NCI-H526 treated with DMSO at 0.1 percent for 48 hours (cell line): ENCODE measurements at places on chromosomes 3 and 15.
A peak's percentile ranks its signal among the peaks of the same experiment; 100 is the strongest.

DNA sequence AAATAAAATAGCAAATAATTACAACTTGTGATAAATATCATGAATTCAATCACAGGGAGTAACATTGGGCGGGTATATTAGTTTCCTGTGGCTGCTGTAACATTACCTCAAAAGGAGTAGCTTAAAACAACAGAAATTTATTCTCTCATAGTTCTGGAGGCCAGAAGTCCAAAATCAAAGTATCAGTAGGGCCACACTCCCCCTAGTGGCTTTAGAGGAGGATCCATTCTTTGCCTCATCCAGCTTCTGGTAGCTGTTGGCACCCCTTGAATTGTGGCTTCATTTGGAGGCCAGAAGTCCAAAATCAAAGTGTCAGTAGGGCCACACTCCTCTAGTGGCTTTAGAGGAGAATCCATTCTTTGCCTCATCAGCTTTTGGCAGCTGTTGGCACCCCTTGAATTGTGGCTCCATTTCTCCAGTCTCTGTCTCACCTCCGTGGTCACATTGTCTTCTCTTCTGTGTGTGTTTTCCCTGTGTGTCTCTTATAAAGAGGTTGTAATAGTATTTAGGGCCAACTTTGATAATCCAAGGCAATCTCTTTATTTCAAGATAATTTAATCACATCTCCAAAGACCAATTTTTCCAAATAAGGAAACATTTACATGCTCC lies 3.1 kb upstream of the CFAP20DC start:
- DNase-seq = no peak

GRCh38 chr3:152436707-152437590 lies 168.2 kb downstream of the MBNL1 start:
- DNase-seq = no peak

- DNase-seq = no peak
These were observed 38.8 kb downstream of the TNK2 start for GRCh38 chr3:195869413-195870001.

- no peak for DNase-seq
These were observed 174.1 kb upstream of the MCTP2 start for GRCh38 chr15:94057305-94057704.

- no peak for DNase-seq
These were observed 252.8 kb downstream of the CLSTN2 start for GRCh38 chr3:140187656-140188221.

GRCh38 chr3:161253711-161254110 lies 32.6 kb downstream of the NMD3 start:
- no peak for DNase-seq

- no peak for DNase-seq
These were observed 64.8 kb upstream of the HEG1 start for GRCh38 chr3:125120379-125121122.

DNA sequence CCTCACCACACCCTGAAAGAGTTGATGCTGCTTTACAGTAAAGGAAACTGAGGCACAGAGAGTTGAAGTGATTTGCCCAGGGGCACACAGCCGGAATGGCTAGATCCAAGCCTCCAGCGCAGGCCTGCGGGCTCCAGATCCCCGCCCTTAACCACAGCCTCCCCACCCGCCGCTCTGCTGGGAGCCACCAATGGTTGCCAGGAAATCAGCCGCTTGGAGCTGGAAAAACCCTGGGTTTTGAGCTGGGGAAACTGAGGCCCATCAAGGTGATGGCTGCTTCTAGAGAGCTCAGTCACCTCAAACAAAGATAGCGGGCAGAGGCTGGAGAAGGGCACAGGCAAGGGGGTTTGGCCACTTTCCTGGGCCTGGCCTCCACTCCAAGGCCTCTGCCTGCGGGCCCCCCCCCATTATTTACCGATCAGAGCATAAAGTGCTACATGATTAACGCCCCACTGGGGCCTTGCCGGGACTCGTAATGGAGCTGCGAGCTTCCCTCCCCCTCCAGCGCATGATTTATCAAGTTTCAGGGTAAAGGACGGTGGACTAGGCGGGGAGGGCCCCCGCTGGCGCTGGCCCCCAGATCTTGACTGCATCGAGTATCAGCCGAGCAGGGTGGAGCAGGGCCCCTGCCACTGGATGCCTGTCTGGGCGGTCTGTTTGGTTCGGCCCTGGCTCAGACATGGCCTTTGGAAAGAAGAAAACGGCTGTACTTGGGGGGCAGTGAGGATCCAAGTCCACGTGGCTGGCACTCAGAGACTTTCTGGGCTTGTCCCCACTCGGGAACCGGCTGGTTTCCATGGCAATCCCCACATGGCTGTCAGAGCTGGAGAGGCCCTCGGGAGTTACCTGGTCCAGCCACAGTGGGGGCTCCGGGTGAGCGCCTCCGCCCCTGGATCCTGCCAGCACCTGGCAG lies 9.1 kb downstream of the PLXND1 start:
- DNase-seq = no peak

DNA sequence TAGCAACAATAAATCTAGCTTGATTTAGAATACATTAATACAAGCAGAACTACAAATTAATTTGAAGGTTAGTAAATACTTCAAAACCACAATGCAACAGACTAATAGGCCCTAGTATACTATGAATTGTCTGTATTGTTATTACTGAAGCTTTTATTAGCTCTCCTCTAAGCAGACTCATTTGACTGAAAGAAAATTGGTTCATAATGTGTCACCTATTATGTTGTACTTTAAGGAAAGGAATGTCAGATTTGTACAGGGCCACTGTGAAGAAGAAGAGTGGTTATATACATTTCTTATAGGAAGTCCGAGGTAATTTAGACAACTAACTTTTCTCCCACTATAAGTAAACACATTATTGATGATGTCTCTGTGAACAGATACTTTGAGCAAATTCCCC lies 954.5 kb downstream of the ZPLD1 start:
- no peak for DNase-seq

- DNase-seq = no peak
These were observed 30.4 kb upstream of the SYNM start for GRCh38 chr15:99074446-99074845.

DNA sequence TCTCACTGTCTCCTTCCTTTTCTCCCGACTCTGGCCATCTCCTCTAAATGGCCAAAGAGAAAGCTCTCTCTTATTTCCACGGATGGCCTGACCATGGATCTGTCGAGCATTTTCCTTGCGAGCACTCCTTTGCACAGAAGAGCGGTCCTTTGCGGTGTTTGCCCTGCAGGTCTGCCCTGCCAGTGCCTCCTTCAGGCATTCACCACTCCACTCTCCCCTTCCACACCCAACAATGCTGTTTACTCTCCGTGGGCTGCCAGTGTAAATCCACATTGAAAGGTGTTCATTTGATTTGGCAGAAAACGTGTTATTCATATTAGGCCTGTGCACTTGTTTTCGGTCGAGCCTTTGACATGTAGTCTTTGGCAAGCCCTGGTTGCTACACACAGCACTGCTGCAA lies 49.6 kb downstream of the CACNA2D3 start:
- no peak for DNase-seq

DNA sequence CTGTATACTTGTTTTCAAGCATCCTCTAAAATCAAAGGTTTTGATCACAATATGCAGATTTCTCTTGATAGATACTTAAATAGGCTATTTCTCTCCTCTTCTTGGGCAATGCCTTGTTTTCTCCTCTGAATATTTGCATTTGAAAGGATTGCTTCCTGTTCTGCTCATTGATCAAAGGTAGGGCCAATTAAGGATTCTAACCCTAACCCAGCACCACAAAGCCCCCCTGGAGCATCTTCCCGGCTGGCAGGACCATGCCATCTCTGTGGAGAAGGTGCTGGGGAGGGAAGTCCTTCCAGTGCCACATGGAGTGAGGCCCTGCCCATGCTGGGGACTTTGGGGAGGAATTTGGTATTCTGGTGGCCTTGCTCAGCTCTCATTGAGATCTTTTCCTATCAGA lies 11.3 kb upstream of the NIPA2 start:
- DNase-seq = no peak

DNA sequence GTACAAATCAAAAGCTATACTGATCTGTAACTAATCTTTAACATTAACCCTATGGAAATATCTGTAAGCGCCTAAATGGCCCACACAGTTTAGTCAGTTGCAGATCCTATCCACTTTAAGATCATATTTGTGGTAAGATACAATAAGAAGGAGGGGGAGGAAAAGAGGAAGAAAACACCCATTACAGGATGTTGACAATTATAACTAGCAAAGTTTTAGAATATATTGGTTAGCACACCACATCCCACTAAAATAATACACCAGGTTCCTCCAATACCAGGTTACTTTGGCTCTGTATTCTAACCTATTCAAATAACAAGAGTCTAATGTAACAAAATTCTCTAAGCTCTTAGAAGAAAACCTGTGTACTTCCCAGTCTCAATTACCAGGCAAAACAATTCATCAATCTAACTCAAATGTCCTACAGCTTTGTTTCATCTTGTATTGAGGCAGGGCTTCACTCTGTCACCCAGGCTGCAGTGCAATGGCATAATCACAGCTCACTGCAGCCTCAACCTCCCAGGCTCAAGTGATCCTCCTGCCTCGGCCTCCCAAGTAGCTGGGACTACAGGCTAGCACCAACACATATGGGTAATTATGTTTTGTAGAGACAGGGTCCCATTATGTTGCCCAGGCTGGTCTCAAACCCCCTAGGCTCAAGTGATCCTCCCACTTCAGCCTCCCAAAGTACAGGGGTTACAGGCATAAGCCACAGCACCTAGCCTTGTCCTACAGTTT lies 4.2 kb downstream of the SLC4A7 start:
- DNase-seq = no peak

DNA sequence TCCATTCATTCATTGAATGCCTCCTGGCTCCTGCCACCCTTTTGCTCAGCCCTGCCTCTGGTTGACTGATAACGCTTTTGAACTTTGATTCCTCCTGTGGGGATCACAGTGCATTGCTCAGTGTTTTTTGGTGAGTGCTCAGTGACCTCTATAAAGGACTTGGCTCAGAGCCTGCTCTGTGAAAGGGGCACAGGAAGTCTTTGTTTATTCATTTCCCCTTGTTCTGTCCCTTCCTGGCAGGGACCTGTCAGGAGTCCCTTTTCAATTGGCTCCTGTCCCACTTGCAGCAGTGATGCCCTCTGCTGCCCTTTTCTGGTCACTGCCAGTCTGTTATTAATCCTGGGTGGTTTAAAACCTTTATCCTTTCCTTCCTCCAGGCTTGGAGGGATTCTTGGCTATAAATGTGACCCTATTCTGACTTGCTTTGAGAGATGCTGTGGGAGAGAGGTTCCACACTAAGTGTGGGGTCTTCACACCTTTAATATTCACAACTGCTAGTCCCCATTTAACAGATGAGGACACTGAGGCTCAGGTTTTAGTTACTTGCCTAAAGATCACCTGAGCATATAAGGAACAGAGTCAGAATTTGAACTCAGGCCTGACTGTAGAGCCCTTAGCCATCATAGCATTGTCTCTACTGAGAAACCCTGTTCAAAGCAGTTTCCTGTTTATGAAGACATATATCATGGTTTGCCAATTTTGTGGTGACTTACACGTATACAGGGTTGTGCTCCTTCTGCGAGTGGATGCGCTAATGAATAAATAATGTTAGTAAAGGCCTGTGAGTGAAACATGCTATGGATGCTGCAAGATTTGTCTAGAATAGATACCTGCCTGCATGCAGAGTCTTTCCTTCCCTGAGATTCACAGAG lies 23.2 kb upstream of the TATDN2 start:
- peak; percentile 52 for DNase-seq

- DNase-seq = no peak
These were observed 18.1 kb upstream of the SLC22A13 start for GRCh38 chr3:38247366-38248035.

GRCh38 chr3:149393345-149394160 lies 16.1 kb upstream of the TM4SF1 start:
- DNase-seq = peak; percentile 77

DNA sequence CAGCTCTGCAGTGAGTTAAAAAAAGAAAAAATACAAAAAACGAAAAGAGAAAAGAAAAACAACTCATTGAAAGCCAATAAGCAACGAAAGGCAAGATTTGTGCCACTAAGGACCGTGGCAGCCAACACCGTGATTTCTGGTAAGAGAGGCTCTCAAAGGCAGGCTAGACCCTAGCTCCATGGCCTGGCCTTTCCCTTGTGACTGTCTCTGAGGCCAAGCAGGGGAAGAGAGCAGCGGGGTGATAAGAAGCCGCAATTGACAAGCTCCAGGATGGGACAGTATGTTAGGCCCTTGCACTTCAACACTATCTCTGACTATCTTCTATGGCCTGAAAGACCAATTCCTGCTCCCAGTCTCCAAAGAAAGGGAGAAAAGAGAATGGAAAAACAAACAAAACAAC lies 12.4 kb downstream of the APOD start:
- no peak for DNase-seq

DNA sequence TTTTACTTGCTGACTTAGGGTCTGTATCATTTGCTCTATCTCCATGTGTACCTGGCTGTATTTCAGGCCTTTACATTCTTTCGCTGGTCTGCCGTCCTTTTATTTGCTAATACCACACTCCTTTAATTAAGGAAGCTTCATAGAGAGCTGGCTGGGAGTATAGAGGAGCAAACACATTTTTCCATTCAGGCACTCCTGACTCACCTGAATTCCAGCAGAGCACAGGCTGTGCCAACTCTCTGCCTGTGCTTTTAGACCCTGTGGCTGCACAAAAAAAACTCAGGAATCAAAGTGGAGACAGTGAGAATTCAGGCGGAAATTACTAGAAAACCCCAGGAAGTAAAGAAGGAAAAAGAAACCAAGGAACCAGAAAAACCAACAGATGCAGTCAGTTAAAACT lies 29.0 kb upstream of the ATP10A start:
- DNase-seq = no peak

DNA sequence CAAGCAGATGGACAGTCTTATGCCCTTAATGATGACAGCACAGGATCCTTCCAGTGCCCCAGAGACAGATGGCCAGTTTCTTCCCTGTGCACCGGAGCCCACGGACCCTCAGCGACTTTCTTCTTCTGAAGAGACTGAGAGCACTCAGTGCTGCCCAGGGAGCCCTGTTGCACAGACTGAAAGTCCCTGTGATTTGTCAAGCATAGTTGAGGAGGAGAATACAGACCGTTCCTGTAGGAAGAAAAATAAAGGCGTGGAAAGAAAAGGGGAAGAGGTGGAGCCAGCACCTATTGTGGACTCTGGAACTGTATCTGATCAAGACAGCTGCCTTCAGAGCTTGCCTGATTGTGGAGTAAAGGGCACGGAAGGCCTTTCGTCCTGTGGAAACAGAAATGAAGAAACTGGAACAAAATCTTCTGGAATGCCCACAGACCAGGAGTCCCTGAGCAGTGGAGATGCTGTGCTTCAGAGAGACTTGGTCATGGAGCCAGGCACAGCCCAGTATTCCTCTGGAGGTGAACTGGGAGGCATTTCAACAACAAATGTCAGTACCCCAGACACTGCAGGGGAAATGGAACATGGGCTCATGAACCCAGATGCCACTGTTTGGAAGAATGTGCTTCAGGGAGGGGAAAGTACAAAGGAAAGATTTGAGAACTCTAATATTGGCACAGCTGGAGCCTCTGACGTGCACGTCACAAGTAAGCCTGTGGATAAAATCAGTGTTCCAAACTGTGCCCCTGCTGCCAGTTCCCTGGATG lies 198.7 kb downstream of the AKAP13 start:
- no peak for DNase-seq

DNA sequence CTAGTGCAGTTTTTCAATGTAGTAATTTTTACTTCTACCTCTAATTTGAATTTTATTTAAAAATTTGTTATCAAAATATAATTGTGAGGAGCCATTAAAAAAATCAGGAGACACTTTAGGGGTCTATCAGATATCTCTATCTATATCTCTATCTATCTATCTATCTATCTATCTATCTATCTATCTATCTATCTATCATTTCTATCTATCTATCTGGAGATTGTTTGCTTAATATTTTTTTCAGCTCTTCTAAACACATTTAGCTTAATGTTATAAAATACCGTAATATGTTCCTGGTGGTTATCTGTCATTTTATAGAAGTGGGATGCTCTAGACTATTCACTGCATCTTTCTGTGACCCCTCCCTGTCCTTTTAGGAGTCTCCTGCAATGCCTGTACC lies 193.7 kb upstream of the P2RY1 start:
- no peak for DNase-seq
